A549 treated with ZK216348 at 1 μM for 4 hours (cell line): ENCODE measurements at places on chromosomes 7 and 10. TPM values are rescaled to one million over a fixed set of nuclear protein-coding genes. Genes with fewer than 3 reads are reported as not detected.

Gene NAT16
- total RNA-seq = 0.13 to 0.29 TPM (median 0.22 TPM) in 5 replicates

Gene ZPBP
- not detected in 5 replicates for total RNA-seq

Gene FAM25C
- total RNA-seq = 1.5 to 4.0 TPM (median 2.4 TPM) in 3 of 5 replicates, not detected in the others

Gene SGCE
- 45.5 to 56.0 TPM (median 50.1 TPM) in 5 replicates for total RNA-seq

Gene ESYT2
- 62.3 to 87.4 TPM (median 79.4 TPM) in 5 replicates for total RNA-seq

Gene TBXAS1
- total RNA-seq = 13.3 to 17.3 TPM (median 15.3 TPM) in 5 replicates

Gene PNLIPRP2
- 0.12 TPM in 1 of 5 replicates, not detected in the others for total RNA-seq

Gene ATAD1
- 31.2 to 51.4 TPM (median 42.9 TPM) in 5 replicates for total RNA-seq
